ENCODE measurements at places on chromosomes 5 and 9.

DNA sequence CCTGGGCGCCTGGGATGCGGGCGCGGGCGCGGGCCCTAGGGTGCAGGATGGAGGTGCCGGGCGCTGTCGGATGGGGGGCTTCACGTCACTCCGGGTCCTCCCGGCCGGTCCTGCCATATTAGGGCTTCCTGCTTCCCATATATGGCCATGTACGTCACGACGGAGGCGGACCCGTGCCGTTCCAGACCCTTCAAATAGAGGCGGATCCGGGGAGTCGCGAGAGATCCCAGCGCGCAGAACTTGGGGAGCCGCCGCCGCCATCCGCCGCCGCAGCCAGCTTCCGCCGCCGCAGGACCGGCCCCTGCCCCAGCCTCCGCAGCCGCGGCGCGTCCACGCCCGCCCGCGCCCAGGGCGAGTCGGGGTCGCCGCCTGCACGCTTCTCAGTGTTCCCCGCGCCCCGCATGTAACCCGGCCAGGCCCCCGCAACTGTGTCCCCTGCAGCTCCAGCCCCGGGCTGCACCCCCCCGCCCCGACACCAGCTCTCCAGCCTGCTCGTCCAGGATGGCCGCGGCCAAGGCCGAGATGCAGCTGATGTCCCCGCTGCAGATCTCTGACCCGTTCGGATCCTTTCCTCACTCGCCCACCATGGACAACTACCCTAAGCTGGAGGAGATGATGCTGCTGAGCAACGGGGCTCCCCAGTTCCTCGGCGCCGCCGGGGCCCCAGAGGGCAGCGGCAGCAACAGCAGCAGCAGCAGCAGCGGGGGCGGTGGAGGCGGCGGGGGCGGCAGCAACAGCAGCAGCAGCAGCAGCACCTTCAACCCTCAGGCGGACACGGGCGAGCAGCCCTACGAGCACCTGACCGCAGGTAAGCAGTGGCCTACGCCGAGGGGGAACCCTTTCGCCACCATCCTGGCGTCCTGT lies at the start of gene EGR1:
Gene EGR1, plus strand, starts transcription at position 219 of the 864 bp plus-strand sequence. Its CDS starts 283 bp downstream, at position 502.
- peak; percentile 99 for DNase-seq

- DNase-seq: no peak
Measured at GRCh38 chr5:149186506-149186905, 45.2 kb downstream of the ABLIM3 start.

DNA sequence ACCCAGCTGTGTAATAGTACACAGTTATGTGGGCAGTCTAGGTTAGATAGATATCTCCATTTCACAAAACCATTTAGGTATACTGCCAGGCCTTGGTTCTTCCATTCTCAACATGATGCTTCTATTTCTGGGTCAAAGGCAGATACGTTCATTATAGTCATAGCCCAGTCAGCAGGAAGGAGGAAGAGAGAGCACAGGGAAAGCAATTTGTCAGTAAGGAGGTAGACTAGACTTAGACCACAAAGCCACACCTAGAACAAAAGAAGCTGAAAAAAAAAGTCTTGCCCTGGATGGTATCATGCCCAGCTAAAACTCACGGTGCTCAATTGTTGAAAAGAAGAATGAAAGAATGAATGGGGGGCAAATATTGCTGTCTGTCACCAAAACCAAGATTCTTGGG lies 7.6 kb downstream of the INVS start:
- no peak for DNase-seq

DNA sequence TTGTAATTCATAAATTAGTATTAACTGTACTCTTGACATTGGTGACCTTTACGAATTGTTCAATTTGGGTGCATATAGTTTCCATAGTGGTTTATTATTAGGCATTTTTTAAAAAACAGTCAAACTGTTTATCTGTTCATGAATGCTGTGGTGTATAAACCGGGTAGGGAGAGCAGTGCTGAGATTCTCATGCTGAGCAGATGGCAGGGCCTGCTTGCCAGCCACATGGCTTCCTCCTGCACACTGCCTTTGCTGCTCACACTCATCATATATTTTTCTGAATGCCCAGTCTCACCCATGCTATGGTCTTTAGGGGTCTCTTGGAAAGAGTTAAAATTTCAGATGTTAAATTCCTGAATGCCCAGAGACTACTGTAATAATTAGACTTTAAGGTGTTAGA lies 40.8 kb downstream of the NNT start:
- no peak for DNase-seq

GRCh38 chr9:9949978-9950377 lies 662.8 kb downstream of the PTPRD start:
- DNase-seq: no peak

DNA sequence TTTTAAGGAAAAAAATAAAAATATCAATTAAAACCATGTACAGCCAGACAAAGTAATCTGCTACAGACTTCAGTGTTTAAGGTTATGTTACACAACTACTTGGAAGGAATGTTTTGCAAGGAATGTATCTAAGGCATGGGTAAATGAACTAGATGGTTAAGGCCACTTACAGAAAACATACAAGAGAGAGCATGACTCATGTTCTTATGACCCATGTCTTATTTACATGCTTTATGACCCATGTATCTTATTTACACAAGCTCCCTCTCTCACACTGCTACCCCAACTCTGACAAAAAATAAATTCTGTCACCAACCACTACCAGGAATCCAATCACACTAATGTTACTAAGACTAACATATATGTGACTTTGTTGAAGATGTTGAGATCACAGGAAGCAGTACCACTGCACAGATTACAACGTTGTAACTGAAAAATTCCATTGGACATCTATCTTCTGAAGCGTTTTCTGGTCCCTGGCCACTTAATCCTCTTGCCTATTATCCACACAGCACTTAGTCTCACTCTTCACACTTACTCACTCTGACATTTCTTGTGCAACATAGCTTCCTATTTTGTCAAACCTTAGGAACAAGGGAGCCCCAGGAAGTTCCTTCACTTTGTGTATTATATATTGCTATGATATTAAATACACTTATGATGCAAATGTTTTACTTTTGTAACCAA lies 1630.1 kb upstream of the C9orf72 start:
- DNase-seq: no peak

DNA sequence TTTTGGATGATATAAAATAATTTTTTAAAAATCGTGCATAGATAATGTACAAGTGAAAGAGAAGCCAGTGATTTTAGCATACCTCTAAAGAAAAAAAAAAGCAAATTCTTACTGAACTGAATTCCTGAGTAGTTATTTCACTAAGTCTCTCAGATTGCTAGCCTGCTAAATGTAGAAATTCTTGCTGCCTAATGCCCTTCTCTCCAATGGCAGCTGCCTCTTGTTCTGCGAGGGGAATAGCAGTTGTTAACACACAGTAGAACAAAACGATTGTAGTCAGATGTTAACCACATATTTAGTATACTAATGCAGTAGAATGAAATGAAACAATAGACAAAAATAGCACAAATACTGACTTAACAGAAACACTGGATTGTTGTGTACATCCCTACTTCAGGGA lies 26.8 kb downstream of the SMAD5 start:
- no peak for DNase-seq

- DNase-seq: no peak
Measured at GRCh38 chr5:159412284-159413046, 82.2 kb upstream of the IL12B start.

- peak; percentile 46 for DNase-seq
Measured at GRCh38 chr5:1386274-1386717, 41.4 kb upstream of the CLPTM1L start.

GRCh38 chr5:4730279-4730678 lies 409.9 kb upstream of the ADAMTS16 start:
- no peak for DNase-seq

DNA sequence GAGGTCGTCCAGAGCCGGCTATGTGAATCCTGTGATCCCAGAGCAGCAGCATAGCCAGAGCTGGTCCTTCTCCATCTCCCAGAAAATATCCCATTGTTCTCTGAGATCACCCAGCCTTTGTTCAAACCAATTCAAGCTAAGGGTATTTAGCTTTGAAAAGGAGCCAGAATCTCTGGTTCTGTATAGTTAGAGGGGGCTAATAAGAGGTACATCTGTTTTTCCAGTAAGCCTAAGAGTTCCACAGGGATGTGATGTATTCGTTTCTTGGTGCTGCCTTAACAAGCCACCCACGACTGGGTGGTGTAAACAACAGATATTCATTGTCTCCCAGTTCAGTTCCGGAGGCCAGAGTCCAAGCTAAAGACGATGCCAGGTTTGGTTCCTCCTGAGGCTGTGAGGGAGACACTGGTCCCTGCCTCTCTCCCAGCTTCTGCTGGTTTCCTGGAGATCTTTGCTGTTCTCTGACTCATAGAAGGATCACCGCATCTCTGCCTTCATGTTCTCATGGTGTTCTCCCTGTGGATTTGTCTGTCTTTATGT lies 344.8 kb downstream of the MTRR start:
- DNase-seq: no peak

DNA sequence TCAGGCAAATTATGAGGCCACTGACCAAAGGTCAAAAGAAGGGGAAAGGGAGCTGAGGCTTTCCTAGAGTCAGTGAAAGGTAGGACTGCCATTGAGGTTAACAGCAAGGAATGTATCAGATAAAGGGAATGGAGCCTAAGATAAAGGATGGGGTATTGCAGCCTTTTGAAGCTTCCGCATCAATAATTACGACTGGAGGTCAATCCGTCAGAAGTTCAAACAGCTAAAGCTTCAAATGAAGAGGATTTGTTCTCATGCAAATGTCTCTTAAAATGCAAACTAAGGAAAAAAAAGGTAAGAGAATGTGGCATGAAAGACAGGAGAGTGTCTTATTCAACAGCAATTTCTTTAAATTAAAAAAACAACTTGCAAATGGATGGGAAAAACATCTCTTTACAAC lies 341.1 kb upstream of the RGMB start:
- no peak for DNase-seq

DNA sequence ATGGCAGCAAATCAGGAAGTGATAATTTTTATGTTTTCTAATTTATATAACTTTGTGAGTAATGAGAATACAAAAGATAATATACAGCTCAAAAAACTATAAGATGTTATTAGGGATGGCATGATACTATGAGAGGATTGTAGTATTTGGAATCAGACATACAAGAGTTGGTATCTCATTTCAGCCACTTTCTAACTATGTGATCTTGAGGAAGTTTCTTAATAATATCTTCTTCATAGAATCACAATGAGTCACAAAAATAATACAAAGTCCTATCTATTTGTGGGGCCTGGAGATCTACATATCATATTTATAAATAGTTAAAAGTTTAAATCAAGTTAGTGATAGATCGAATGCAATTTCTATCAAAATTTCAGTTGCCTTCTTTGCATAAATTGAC lies 23.7 kb upstream of the TMED7 start:
- no peak for DNase-seq

DNA sequence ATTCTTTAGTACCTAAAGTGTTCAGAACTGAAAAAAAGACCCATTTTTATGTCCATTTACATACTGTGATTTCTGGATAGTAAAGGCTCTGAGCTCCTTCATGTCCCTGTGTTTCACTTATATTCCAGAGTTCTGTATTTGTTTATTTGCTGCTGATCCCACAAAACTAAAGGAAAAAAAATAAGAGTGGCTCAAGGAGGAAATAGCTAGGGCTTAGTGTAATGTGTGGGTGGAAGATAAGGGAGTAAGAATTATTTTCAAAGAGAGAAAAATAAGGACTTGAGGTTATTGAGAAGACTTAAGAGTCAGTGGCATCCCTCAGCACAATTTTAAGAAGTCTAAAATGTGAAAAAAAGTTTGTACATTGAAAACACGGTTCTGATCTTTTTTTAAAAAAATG lies 46.0 kb downstream of the ENTREP1 start:
- DNase-seq: no peak

DNA sequence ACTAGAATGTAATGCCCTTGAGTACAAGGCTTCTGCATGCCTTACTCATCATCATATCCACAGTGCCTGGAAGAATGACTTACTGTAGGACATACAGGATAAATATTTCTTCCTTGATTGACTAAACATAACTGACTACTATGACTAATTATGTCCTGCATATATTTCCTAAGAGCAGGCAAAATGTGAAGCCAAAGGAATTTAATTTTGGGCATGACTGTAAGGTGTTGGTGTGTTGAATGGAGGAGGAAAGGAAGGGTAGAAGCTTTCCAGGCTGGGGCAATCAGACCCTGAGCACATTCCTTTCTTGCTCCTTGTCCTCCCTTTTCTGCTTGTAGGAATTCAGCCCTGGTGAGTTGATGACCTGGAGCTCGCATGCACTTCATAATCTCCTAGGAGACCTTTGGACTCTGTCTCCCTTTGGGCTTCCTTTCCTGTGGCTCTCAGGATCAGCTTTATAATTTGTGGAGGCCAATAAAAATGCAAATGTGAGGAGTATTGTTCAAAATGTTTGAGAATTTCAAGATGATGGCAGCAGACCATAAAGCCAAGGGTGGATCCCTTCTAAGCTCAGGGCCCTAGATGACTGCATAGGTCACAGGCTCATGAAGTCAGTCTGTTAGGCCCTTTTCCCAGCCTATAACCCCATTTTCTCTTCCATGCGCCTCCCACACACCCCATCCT lies 174.0 kb downstream of the HMHB1 start:
- DNase-seq: no peak

DNA sequence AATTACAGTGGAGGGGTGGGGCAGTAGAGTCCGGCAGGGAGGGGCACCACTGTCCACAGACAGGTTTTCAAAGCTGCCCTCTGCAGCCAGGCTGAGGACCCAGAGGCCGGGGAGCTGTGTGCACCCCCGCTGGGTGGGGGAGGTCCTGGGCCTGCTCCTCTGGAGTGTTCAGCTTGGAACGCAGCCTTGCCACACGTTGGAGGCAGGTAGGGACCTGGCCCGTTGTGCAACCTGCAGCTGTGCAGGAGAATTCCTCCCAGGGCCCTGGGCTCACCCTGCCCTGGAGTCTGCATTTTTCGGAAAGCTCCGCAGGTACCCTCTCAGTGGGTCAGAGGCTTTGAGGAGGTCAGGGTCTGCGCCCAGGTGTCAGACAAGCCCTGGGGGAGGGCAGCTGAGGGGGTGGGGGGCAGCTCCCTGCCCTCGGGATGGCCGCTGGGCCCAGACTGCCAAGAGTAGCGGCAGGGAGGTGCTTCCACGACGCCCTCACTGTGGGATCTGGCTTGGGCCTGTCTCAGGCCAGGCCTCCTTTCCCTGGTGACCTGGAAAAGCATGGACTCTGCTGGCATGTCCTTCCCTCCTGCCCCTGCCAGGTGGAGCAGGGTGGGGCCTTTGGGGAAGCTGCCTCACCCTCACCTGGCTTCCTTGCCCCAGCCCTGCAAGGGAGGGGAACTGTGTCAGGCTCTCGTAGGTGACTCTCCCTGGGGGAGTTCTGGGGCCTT lies 29.5 kb downstream of the RXRA start:
- DNase-seq: no peak

- no peak for DNase-seq
Measured at GRCh38 chr5:132370181-132370970, 866 bp downstream of the SLC22A5 start.

- peak; percentile 54 for DNase-seq
Measured at GRCh38 chr9:127873223-127873691, 4.2 kb downstream of the AK1 start.

GRCh38 chr5:54868511-54869483 lies 116.6 kb downstream of the ESM1 start:
- no peak for DNase-seq

DNA sequence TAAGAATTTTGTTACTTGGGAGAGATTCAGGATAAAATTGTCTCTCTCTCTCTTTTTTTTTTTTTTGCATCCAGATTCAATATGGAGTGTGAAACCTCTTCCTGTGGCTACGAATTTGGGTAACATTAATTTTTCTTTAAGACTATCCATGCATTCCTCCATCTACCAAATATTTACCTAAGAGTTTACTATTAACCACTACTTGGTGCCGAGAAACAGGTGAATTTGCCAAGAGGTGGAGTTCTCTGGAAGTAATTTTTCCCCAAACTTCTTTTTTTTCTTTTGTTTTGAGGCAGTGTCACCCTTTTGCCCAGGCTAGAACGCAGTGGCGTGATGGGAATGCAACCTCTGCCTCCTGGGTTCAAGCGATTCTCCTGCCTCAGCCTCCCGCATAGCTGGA lies 206.3 kb upstream of the VLDLR start:
- DNase-seq: no peak

- no peak for DNase-seq
Measured at GRCh38 chr9:127700594-127701255, 6.1 kb upstream of the CFAP157 start.
